ENCODE measurements at places on chromosomes 13 and 19.

DNA sequence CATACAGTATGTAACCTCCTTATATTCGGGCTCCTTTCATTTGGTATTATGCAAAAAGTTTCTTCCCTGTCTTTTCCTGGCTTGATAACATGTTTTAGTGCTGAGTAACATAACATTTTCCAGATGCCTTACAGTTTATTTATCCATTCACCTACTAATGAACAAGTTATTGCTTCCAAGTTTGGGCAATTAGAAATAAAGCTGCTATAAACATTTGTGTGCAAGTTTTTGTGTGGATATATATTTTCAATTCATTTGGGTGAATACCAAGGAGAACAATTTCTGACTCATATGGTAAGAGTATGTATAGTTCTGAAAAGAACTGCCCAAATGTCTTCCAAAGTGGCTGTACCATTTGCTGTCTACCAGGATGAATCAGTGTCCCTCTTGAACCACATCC is 360.9 kb downstream of the PCDH17 start:
- no peak for DNase-seq

DNA sequence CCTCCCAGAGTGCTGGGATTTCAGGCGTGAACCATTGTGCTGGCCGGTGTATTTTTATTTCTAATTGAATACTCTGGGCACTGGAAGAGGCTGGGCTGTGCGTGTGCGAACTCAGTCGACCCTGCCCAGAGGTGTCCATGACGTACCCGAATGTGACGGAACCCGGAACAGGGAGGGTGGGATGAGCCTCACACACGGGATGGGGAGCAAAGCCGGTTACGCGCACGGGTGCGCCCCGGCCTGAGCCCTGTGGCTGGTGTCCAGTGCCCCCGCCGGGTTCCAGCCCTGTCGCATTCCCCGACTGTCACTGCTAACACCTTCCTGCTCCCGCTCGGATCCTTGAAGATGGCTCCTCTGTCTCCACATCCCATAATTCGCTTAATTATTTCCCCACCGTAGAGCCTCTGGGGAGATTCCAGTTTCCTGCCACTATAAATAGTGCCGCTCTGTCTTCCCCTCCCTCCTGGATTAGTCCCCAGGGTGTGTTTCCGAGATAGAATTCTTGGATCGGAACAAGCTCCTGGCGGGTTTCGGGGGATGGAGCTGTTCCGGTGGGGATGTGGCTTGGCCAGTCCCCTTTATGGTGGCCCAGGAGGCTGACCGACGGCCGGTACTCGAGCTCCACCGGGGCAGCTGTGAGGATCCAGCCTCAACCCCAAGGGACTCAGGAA is 22.0 kb downstream of the SBNO2 start:
- DNase-seq, result no peak

DNA sequence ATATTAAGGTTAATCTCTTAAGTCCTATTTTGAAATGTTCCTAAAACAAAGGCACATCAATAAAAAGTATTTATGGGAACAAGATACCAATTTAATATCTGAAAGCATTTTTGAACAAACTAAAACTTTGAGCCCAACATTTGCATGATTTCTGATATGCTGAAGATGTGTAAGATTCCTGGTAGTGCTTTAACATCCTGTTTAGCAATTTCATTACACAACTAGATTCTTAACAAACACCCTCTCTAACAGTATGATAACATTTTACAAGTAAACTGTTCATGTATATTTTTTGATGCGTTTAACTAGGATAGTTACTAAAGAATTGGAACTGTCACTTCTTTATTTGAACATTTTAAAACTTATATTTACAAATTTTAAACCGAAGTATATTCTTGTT is 63.9 kb downstream of the DACH1 start:
- no peak for DNase-seq

DNA sequence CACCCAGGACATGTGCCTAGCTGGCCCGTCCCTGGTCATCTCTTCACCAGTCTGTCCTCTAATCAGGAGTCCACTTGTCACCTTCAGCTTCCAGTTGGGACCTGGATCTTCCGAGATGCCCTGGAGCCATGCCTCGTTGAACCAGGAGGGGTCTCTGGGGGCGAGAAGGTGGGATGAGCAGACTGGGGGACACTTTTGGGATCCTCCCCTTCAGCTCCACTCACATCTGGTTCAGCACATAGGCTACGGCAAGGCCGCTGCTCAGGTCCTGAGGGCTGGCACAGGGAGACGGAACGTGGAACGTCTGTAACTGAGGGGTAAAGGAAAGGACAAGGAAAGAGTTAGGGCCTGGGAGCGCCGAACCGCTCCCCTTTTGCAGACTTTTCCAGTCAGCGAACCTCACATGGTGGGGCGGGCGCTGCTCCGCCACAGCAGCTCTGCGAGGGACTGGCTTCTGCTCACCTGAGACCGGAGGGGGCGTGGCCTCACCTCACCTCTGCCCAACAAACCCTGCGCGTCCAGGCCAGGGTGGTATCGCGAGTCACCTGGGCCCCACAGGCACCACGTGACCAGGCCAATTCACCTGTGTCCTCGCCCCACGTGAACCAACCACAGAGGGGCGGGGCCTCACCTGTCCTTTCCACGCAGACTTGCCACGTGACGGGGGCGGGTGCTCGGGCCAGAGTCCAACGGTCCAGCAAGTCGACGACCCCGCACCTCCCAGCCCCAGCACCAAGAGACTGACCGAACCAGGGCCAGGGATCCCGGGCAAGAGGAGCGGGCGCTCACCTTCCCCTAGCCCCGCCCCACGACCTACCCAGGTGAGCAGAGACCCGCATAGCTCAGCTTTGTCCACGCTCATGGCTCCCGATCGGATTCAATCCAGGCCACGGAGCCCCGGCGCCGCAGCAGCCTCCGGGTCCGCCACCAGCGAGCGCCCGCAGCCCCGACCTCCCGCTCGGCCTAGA is at the start of gene HOOK2:
HOOK2 (minus strand) TSS at position 965 of the 968 bp plus-strand sequence; CDS start at position 862, 103 bp downstream.
- DNase-seq, result no peak

GRCh38 chr19:21838646-21839045 is 2.7 kb upstream of the ZNF43 start:
- no peak for DNase-seq

DNA sequence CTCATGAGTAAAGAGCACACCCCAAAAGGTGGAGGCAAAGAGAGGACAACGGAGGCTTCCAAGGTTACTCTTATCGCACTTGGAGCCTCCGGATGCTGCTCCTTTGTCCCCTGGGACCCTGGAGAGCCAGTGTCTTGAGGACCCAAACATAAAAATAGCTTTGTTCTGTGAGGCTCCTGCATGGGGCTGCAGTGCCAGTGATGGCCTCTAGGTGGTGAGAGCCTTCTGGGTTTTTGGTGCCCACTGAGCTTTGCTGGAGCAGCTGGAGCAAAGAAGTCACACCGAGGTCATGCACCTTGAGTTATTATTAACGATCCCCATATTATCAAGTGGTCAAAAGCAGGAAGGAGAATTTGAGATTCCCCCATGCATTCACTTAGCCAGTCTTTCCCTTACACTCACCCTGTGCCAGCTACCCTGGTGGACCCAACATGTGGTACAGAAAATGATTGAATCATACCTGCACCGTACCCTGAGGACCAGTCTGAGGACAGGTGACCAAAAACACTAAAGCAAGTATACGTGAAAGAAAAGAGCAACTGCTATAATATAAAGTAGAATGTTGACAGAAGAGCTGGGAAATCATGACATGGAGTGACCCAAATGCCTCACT is 41.5 kb downstream of the ZNF682 start:
- DNase-seq, result no peak

- DNase-seq, result no peak
Measured at GRCh38 chr13:51624695-51625345, 40.6 kb downstream of the WDFY2 start.

- no peak for DNase-seq
Measured at GRCh38 chr13:53807251-53807834, 778.7 kb downstream of the OLFM4 start.

- DNase-seq, result no peak
Measured at GRCh38 chr19:56400485-56400884, 3.6 kb upstream of the ZNF583 start.

DNA sequence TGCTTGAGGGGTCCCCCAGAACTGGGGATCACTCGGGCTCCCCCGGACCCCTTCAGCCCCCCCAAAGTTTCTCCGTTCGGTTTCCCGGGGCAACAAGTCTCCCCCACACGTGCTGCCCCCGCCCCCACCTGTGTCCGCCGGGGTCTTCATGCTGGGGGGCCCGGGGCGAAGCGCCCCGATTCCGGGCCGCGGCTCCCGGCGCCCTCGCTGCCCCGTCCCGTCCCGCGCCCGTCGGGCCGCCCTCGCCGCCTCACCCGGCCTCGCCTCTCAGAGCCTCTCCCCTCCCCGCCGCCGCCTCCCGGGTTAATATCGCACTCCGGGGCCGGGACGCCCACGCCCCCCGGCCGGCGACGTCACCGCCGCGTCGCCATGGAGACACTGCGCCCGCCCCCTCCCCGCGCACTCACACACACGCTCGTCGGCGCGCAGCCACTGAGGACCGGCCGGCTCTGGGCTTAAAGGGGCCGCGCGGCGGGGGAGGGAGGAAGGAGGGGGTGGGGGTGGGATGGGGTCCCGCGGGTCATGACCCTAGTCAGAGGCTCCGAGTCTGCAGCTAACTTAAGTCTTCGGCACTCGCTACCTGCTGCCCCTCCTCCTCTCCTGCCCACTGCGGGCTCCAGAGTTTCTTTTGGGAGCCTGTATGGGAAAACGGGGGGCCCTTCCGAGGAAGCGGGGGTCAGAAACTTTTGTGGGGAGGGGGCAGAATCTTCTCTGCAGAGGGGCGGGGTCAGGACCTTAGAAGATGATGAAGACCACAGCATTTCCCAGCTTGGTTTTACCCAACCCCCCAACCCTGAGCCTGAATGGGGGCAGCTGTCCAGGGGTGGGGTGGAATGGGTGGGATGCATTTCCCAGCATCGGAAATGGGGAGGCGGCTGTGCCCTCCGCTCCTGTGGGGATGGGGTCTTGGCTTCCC is at the start of gene ERF:
ERF (minus strand) TSS at position 279 of the 916 bp plus-strand sequence; CDS start at position 150, 129 bp downstream.
- peak; percentile 93 for DNase-seq

- DNase-seq, result no peak
Measured at GRCh38 chr19:10557603-10558197, 8.1 kb downstream of the KRI1 start.

Data from C1 segment of cervical spinal cord (tissue), 14 donors.